ENCODE measurements at places on chromosomes 7 and 10.
A peak's percentile ranks its signal among the peaks of the same experiment; 100 is the strongest.

GRCh38 chr7:14551310-14551709, 351.2 kb downstream of the DGKB start:
- no peak for DNase-seq

GRCh38 chr7:137305901-137306621, 37.5 kb downstream of the PTN start:
- DNase-seq: no peak

- DNase-seq: no peak
These were observed 292.9 kb downstream of the PTEN start for GRCh38 chr10:88156341-88156740.

DNA sequence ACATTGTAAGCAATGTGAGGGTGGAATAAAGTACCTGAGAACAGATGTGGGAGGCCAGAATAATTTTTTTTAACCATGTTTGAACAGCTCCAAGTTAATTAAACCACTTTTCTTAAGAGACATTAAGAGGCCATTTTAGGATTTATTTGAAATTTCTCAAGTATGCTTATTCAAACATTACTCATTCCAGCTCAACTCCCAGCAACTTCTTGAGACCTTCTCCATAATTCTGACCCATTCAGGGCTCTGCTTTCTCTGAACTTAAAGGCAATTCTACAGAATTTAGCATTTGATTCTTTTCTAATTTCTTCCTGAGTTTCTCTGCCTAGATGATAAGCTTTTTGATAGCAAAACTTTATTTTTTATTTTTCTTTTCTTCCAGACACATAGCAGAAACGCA, 314.5 kb downstream of the CAMK1D start:
- DNase-seq: no peak

DNA sequence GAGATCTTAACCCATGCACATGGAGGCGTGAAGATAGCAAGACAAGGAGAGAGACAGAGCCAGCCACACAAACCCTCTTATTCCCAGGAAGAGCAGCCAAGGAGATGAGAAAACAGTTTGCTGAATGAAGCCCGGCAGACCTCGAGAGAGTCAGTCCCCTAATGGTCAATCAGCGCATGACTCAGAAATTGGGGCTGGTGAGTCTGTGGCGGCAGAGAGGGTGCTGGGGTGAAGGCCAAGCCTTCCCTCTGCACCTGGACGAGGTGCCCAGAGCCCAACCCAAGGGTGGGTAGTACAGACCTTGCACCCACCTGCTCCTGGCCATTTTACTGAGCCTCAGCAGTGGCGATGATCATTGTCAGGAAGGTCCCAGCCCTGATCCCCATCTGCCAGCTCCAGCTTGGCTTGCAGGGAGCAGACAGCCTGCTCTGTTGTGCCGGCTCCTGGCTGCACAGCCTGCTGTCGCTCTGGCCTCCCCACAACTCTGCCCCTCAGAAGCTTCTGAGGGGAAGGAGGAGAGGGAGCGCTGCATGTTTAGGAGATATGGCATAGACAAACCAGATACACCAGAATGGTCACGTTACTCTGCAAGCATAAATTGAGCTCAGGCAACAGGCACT, 256.6 kb downstream of the RPS24 start:
- DNase-seq: no peak

- DNase-seq: no peak
These were observed 6.2 kb downstream of the TLX1 start for GRCh38 chr10:101137271-101137670.

GRCh38 chr7:25014756-25015155, 34.8 kb upstream of the OSBPL3 start:
- no peak for DNase-seq

DNA sequence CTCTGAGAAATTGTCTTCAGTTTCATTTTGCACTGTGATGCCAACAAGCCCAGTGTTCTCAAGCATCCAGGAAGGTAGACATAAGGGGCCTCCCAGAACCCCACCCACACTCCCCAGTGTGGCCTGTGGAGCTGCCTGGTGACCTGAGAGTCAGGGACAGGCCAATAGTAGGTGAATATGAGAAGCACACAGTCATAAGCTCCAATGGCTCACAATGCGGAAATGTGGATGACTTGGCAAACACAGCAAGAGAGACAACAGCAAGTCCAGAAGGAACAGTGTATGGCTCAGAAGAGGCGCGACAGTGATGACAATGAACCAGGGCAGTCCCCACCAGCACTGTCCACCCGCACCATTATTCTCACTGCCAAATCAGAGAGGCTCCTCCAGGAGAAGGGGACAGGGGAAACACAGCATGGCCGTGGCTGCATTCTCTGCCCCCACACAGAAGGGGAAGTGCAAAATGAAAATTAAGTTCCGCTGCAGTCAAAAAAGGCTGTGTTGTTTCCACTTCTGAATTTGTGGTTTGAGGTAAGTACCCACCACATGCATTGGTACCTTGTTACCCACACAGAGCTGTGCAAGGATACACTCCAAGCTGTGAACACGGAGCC, 419.8 kb downstream of the GRID1 start:
- DNase-seq: no peak

DNA sequence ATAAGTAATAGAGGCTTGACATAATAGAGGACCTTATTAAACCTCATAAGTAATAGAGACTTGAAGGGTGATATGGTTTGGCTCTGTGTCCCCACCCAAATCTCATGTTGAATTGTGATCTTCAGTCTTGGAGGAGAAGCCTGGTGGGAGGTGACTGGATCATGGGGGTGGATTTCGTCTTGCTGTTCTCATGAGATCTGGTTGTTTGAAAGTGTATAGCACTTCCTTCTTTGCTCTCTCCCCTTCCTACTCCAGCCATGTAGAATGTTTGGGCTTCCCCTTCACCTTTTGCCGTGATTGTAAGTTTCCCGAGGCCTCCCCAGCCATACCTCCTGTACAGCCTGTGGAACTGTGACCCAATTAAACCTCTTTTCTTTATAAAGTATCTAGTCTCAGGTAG, 8.6 kb downstream of the KIFBP start:
- DNase-seq: no peak

DNA sequence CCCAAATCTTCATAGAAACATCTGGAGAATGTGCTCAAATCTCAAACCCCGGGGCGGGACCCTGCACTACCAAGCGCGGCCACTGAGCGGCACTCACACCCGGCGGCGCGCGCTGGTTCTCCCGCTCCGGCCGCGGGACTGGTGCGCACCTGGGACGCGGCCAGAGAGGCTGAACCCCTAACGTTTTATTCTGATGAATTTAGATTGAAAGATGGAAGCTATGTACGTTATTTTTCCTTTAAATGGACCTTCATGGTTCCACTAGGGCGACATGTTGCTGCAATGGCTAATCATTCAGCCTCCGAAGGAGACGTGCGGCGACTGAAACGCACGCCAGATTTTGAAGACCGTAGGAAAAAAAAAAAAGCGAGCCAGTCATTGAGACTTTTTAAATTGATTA, 107.0 kb upstream of the INSIG1 start:
- peak; percentile 57 for DNase-seq

DNA sequence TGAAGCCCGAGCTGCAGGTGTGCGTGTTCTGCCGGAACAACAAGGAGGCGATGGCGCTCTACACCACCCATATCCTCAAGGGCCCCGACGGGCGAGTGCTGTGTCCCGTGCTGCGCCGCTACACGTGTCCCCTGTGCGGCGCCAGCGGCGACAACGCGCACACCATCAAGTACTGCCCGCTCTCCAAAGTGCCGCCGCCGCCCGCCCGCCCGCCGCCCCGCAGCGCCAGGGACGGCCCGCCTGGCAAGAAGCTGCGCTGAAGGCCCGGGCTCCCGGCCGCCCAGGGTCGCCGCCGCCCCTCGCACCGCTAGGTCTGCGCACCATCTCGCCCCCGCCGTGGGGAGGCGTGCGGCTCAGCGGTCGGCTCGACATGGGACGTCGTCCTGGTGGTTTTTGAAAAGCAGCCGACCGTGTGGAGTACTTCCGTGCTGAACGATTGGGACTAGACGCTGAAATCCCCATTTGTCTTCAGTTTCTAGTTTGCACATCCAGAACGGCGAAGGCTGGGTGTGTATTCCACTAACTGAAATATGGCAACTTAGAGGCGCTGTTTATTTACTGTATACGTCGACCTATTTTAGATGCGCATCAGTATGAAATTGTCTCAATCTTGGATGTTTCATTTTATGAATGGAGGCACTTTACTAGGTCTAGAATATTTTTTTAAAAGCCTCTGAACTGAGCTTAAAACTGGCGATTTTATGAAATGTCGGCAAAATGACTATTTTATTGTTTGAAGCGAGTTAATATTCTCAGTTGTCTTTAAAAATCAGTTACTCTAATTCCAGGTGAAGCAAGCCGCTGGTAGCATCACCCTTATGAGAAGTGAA, 1.1 kb downstream of the NANOS1 start:
- DNase-seq: peak; percentile 52

GRCh38 chr10:10294881-10295529, 722.7 kb upstream of the CELF2 start:
- no peak for DNase-seq

GRCh38 chr10:123180101-123181090, 26.2 kb downstream of the BUB3 start:
- no peak for DNase-seq

DNA sequence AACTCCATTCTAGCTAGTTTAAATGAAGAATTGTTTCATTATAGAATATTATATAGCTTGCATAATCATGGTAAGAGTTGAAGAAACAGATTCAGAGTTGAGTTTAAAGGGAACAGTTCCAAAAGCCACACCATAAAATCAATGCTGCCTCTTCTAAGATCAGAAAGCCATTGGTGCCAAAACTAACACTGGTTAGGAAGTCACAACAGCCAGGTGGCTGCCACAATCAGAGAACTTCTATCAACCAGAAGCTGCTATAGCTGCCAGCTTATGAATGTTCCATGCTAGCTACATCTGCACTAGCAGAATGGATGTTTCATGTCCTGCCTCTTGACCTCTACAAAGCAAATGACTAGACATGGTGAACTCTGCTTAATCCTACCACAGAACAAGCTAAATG, 583.1 kb upstream of the LRRN3 start:
- no peak for DNase-seq

- no peak for DNase-seq
These were observed 625.2 kb upstream of the CELF2 start for GRCh38 chr10:10392511-10392910.

Measured in mesothelial cell of epicardium (in vitro differentiated cells).